Activated CD8-positive, alpha-beta T cell treated with anti-CD3 and anti-CD28 coated beads, Interleukin-2, amount 10 ng/mL, durations not matched to agents 7 days and 5 days (primary cell): ENCODE measurements at places on chromosomes 5 and 9.

- DNase-seq = no peak
Observed at GRCh38 chr5:174601946-174602345, 122.4 kb upstream of the MSX2 start.

DNA sequence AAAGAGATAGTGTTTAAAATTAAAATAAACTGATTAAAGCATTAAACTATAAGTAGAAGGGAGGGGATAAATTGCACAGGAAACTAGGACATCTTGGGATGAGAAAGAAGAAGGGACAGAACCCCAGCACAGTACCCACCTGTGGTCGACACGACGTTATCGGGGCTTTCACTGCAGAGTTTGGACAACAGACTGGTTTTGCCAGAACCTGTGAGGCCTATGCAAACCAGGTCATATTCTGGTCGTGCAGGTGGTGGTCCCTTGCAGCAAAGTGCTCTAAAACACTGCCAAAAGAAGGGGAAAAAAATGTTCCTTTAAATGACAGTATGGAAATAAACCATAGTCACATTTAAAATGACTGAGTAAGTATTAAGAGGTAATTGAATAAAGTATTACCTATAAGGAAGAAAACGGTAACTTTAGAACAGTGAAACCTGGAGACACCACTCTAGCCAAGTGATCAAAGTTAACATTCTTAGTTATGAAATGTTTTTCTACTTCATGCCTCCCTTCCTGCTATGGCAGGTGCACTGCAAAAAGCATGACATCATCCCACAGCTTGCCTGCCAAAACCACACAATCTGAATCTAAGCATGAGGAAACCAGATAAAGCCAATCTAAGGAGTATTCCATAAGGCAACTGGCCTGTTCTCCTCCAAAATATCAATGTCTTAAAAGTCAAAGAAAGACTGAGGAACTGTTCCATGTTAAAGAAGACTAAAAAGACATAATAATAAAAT lies 138.6 kb downstream of the ARL15 start:
- DNase-seq = peak; percentile 40

DNA sequence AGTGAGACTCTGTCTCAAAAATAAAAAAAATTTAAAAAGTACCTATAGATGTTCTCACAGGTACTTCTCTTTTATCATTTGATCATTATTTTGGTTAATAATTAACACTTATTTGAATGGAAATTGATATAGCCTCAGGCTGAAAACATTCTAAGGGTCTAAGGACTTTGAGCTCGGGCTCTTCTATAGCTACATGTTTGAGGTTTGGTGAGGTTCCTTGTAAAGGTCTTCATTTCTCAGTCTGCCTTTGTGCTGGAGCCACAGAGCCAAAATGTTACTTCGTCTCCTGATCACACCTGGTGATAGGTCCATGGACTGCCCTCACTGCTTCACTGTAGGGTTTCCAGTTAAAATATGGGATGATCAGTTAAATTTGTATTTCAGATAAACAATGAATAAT lies 22.6 kb downstream of the ARHGEF37 start:
- no peak for DNase-seq

DNA sequence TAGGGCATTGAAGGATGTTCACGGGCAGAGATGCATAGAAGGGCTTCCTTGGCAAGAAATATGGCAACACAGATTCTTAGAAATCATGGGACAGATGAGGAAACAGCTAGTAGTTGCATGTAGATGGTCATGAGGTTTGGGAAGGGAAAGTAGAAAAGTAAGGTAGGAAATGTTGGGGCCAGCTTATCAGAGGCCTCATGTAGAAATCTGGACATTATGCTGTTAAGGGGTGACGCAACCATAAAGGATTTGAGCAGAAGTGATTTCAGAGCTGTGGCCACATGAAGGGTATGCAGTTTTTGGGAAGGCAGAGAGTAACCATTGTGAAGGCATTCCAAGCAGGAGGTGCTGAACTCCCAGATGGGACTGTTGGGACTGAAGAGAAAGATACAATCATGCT lies 224.0 kb downstream of the ARHGAP26 start:
- no peak for DNase-seq

DNA sequence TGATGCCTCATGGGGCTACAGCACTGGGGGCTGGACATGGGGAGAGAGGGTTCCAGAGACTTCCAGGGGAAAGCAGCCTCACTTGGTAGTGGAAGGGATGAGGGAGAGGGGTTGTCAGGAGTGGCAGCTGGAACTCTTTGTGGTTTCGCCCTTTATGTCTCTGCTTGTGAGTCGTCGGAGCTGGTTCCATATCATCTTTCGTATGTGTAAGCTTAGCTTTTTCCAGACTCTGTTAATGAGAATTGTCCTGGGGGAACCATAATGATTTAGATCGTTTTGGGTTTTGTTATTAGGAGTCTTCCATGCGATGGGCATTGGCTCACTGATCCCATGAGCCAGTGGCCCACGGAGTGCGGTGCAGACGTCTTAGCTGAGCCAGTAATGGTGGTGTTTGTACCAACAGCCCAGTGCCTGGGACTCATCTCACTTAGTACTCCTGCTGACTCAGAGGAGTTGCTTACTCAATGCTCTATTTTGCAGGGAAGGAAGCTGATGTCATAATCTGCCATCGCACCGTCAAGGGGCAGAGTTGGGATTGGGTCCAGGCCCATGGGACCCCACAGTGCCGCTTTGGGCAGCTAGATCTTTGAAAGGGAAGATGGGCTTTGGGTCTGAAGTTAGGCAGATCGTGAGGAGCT lies 48.5 kb downstream of the NEK6 start:
- DNase-seq = no peak

DNA sequence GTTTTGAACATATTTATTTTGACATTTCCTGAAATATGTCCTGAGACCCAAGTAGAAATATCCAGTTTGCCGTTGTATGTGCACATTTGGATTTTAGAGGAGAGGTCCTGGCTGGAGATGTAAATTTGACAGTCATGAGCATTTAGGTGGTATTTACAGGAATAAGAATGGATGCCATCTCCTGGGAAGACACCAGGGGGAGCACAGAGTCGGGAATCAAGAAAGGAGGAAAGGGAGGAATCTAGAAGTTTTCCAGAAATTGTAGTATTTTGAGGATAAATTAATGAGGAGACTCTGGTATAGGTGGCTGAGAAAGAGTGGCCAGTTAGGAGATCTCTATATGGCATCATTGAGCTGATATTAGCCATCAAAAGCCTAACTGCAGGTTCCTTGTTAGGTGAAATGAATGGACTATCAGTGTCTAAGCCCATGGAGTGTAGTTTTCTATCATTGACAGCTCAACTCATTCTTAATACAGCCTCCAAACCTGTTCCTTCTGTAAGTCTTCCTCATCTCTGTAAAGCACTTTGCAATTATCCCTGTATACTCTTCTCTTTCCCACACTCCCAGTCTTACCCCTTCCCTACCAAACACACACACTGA lies 7.2 kb downstream of the GAPT start:
- no peak for DNase-seq

DNA sequence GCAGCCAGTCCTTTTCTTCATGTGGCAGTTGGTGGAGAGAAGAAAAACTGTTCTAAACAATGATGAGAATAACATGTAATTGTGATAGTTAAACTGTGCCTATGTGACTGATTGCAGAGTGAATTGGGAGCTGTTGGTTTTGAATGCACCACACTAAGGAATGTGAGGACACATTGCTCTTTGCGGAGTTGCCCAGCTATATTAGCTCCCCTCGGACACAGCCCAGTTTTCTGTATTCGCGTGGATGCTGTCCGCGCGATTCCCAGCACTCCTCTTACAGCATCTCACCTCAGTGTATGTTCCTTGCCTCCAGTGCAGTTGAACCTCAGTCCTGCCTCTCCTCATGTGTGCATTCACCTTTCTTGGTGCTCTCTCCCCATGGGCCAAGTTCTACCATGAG lies 32.2 kb downstream of the TGFBI start:
- no peak for DNase-seq

- no peak for DNase-seq
Observed at GRCh38 chr5:168778536-168778935, 199.4 kb upstream of the PANK3 start.

DNA sequence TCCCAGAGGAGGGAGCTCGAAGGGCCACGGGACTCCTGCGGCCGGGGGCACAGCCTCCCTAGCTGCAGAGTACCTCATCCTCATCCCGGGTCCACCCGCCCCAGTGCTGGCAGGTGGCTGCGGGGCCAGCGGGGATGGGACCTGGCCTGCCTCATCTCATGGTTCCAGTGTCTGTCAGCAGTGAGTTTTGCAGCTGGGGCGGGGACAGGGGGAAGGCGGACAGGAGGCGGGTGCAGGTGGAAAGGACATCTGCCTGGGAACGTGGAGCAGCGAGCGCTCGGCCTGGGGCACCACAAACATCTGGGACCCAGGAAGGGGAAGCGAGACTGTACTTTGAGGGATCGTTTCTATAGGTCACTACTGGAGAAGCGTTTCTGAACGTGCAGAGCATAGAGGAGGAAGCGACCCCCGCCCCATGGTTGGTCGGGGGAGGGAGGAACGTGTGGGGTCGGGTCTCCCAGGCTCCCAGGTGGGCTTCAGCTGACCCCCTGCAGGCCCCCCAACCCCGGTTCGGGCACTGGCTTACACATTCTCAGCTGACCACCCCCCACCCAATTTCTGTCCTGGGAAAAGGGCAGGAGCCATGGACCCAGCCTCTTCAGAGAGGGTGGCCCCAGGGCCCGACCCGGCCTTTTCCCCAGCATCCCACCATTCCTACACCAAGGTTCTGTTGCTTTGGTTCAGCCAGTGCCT lies 56.5 kb upstream of the NOTCH1 start:
- no peak for DNase-seq

DNA sequence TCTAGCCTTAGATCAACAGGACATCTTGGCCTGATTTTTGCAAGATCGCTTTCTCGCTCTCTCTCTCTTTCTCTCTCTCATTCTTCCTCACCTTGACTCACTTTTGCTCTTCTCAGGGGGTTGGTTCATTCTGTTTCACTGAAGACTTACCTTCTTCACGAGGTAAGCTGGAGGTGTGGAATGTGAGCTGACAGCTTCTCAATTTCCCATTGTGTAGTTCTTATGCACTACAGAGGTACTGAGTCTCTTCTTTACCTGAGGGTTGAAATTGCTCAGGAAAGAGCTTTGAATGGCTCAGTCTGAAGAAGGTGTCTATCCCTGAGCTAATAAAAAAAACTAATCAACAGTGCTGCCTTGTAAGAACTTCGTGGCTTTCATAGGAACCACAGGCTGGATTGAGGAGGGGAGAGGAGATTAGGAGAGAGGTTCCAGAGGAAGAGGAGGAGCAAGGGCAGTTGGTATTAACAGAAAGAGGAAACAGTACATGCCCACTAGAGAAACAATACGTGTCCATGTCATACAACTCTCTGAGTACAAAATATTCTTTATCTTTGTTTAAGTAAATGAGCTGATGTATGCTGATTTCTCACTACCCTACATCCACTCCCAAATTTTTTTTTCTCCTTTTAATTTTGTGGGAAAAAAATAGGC lies 192.2 kb downstream of the TMEM167A start:
- no peak for DNase-seq

DNA sequence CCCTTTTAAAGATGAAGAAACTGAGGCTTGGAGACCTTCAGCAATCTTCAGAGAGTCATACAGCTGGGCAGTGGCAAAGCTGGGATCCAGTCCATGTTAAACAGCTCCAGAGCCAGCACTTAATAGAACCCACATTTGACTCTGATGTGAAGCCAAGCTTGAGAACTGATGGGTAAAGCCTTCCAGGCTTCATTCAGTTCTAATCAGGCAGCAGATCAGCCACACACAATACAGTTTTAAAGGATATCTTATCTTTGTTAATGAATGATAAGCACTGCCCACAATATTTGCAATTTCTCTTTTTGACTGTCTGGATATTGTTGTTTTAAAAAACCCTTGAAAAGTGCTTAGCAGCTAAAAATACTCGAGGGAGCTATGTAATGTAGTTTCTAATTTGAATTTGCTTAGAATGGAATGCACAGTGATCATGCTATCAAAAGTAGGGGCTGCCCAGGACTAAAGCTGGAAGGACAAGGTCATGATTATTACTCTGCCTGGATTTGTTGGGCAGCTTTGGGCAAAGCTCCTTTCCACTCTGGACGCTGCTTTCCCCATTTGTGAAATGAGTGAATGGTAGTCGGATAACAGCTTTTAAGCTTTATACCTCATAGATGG lies 31.3 kb upstream of the HTR4 start:
- no peak for DNase-seq

GRCh38 chr5:143229896-143230675 lies 173.4 kb downstream of the NR3C1 start:
- peak; percentile 75 for DNase-seq

DNA sequence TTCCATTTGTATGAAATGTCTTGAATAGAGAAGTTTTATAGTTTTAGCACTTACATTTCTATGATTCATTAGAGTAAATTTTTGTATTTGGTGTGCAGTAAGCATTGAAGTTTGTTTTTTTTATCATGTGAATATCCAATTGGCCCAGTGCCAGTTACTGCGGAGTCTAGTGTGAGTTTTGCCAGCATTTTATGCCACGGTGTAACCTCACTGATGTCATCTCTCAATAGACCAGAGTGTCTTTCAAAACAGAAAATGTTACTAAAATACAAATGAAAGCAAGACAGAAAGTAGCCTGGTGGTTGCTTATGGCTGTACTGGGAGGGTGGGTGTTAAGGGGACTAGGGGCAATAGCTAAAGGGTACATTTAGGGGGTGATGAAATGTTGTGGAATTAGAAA lies 62.8 kb downstream of the IPPK start:
- DNase-seq = no peak

DNA sequence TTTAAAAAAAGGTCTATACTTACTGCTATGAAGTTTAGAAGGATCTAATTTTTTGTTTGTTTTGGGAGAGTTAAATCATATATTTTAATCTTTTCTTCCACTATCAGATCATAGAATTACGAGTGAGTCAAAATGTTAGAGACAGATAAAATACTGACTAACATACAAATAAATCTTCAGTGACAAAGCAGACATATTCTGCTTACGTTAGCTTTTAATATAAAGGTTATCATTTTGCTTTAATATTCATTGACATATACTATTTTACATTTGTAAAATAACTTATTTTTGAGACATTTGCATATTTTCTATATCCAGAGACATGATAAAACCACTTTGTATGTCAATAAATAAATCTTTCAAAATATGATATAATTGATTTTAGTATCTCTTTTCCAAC lies 64.6 kb upstream of the GABRA1 start:
- no peak for DNase-seq
